ENCODE measurements at places on chromosomes 3 and 15.

GRCh38 chr3:36924744-36925521 lies 19.9 kb downstream of the TRANK1 start:
- DNase-seq: no peak

- no peak for DNase-seq
Observed at GRCh38 chr3:62839748-62840147, 35.5 kb downstream of the CADPS start.

GRCh38 chr3:24686808-24687207 lies 192.2 kb upstream of the THRB start:
- DNase-seq: no peak

GRCh38 chr3:186375443-186375842 lies 13.4 kb upstream of the DGKG start:
- DNase-seq: no peak

DNA sequence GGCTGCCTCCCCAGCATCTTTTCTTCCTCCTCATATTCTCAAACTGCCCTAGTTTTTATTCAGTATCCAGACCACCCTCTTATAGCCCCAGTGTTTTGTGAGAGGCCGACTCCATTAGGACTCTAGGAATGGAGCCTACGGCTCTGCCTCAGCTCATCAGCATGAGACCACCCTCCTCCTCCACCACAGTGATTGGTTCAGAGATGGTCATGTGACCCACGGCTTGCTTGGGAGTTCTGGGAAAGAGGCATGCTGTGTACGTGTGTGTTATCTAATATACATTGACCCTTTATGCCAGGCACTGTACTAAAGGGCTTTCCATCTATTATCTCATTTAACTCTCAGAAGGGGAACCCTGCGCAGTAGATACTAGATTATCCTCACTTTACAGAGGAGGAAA lies 17.8 kb upstream of the CMTM7 start:
- no peak for DNase-seq

- no peak for DNase-seq
Observed at GRCh38 chr15:68697711-68698690, 119.2 kb downstream of the CORO2B start.

DNA sequence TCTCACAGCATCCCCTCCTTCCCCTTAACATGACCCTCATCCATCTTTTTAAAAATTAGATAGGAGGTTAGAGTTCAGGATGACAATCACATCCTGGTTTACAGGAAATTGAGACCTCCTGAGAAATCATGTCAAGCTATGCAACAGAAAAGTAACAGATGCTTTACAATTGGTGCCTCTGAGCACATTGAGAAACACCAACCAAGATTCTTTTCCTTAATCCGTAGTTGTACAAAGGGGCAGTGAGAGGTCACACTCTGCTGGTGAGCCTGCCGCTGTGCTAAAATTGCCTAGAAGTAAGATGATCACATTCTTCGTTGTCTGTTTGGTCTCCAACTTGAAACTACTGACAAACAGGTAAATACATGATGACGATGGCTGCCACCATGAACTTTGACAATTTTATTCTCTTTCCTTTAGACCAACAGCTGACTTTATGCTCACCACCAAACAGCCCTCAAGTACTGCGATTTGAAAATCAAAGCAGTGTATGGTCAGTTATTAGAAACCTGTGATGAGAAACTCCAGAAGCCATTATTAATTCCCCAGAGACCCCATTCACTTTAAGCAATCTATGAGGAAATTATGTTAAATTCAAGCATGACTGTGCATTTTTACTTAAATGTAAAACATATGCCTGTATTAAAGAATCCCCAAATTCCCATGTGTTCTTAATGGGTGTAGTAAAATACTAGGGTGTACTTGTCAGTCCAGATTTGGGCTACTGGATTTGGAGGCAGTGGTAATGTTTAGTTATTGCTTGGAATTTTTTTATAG lies 210.7 kb upstream of the UBE2E1 start:
- DNase-seq: no peak

GRCh38 chr3:14634763-14635400 lies 16.7 kb upstream of the CCDC174 start:
- DNase-seq: no peak

GRCh38 chr15:84953726-84954125 lies 27.9 kb upstream of the PDE8A start:
- DNase-seq: no peak

GRCh38 chr3:197501496-197501878 lies 54.3 kb downstream of the BDH1 start:
- no peak for DNase-seq
